ENCODE measurements at places on chromosomes 11 and 22. TPM values are rescaled to one million over a fixed set of nuclear protein-coding genes. Genes with fewer than 3 reads are reported as not detected.

Gene DRICH1
- not detected for total RNA-seq

Gene TSSK2
- total RNA-seq, result not detected

Gene OR5B21
- not detected for total RNA-seq

Gene PPFIA1
- 34.7 TPM for total RNA-seq

Gene PATE2
- not detected for total RNA-seq

Gene APOL5
- total RNA-seq, result not detected

Gene WNT7B
- total RNA-seq, result not detected

Gene OR52N4
- not detected for total RNA-seq

Gene POLR3H
- 17.5 TPM for total RNA-seq

Gene LMO2
- 10.3 TPM for total RNA-seq

Gene KDM4E
- not detected for total RNA-seq

Gene APOL4
- not detected for total RNA-seq

Gene VPS37C
- 12.0 TPM for total RNA-seq

Gene MMP10
- 0.16 TPM for total RNA-seq

Gene ABTB2
- total RNA-seq, result 2.3 TPM

Gene IFITM10
- 0.65 TPM for total RNA-seq

Gene HTR3A
- not detected for total RNA-seq

Gene SEC14L2
- 24.6 TPM for total RNA-seq

Gene SMC1B
- total RNA-seq, result not detected

Gene NRXN2
- total RNA-seq, result 2.9 TPM

Gene OR4S2
- total RNA-seq, result not detected

Data from cardiac atrium fibroblast (primary cell).